ENCODE measurements at places on chromosomes 5 and 9.

DNA sequence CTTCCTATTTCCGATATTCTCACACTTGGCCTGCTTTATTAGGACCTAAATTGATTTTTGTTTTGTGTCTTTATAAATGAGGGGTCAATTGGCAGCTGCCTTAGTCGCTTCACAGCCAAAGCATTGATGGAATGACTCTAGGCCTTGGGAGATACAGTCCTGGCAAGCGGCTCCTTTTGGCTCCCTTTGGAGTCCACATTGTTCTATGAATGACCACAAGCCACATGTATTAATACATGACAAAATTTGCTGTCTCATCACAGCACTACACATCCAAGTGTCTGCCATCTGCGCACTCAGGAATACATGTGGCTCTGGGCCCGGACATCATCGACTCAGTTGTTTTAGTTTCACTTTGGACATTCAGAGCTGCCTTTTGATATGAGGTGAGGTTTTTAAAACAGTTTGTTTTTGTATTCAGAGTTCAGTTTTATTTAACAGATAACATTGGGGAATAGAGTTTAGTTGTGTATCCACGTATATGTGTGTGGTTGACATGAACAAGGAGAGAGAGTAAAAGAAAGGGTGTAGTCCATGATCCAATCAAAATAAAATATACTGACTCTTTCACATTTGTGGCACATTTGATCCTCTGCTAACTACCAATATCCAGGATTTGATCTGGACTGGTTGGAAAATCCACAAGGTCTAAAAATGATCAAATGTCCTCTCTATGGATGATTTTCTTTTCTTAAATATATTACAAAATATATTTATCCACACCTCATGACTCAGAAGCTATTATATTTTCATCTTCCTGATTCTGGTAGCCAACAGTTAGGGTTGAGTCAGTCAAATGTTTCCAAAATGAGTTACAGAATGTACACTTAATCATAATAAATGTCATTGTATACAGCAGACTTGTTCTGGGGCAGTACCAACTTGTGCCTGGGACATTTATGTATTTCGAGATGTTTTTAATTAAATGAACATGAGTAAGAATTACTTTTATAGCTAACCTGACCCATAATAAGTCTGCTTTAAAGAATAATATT is 114.0 kb upstream of the MTAP start:
- peak; percentile 32 for DNase-seq

- no peak for DNase-seq
Measured at GRCh38 chr9:96585426-96585825, 34.2 kb downstream of the CDC14B start.

DNA sequence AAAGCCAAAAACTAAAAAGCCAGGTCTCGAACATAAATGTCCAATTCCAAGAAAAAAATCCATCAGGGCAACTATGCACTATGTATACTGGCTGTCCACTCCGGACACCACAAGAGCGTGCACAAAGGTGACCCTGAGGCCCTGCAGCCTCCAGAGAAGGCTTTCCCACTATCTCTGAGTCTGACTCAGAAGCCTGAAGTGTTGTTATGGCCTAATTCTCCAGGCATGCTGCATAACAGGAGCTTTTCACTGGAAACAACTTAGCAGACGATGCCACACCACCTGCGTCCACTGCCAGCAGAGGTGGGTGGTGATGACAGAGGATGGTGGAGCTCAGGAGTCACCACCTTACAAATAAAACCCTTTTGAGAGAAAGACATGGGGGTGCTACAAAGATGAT is 63.7 kb downstream of the HABP4 start:
- DNase-seq: no peak

DNA sequence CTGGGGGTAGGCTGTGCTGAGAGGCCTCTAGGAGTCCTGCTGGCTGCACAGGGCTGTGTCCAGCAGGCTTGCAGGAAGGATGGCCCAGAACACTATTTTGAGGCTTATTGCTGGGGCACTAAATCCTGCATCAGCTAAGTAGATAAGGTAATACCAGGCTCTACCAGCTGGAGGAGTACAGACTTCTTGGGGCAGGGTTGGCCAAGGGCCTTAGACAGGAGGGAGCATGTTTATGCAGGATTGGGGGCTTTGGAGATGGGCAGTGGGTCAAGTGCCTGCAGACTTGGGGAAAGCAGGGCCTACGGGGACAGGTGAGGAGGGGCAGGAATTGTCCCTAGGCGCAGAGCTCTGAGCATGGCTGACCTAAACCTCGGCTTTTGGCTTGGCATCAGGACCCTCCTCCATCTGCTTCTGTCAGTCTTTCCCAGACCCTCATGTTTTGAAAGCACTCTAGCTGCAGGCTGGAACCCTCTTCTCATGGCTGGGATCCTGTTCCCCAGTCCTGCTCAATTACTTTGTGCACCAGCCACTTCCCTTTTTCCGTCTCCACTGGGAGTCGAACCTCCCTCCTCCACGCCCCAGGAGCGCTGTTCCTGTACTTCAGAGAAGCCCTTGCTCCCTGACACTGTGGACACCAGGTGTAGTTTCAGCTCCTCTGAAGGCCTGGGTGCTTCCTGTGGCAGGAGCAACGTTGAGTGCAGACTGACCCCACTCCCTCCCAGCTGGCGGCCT is 61.0 kb upstream of the SPTLC1 start:
- no peak for DNase-seq

DNA sequence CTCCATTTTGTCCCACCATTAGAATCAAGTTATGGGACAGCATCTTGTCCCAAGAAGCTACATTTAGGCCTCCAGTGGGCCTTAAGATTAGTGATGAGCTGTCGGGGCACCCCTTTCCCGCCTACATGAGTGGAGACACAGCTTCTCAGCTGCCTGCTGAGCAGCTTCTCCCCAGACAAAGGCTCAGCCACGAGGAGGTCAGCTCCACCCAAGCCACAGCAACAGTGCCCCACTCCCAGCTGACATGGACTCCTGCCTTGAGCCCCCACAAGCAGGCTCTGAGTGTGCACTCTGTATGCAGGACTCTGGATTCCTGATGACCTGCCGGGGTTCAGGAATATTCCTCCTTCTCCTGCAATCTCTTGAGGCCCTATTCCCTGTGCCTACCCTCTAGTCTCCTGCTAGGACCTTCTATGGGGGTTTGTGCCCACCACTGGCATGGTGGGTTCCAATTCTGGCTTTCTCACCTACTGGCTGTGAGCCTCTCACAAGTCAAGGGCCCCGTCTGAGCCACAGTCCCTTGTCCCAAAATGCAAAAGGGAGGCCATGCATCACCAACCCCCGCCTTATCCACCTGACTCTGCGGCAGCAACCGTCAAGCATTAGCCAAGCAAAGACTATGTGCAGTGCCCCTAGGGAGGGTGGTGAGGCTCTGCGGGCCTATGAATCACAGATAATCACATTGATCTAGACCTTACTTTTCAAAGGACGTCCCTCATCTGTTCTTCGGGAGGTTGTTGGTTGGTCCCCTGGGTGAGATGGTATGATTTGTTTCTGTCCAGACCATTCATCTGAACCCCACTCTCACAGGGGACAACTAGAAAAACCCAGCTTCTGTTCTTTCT is 269.1 kb downstream of the MED10 start:
- DNase-seq: no peak

DNA sequence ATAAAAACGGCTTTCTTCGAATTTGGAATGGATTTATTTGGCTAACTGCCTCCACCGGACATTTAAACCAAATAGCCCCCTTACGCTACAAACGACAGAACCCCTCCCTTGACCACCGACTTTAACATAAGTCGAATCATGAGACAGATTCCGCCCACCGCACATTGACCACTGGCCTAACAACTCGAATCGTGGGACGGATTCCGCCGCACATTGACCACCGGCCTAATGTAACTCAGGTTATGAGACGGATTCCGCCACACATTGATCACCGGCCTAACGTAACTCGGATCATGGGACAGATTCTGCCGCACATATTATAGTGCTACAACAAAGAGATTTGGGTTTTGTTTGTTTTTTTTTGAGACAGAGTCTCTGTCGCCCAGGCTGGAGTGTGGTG is 2.7 kb upstream of the LCN9 start:
- DNase-seq: no peak

GRCh38 chr9:37410969-37411785 is 11.3 kb upstream of the GRHPR start:
- no peak for DNase-seq

- no peak for DNase-seq
Measured at GRCh38 chr9:89884356-89885083, 279.7 kb downstream of the GADD45G start.

GRCh38 chr5:165004175-165004574 is 1498.8 kb downstream of the MAT2B start:
- no peak for DNase-seq

DNA sequence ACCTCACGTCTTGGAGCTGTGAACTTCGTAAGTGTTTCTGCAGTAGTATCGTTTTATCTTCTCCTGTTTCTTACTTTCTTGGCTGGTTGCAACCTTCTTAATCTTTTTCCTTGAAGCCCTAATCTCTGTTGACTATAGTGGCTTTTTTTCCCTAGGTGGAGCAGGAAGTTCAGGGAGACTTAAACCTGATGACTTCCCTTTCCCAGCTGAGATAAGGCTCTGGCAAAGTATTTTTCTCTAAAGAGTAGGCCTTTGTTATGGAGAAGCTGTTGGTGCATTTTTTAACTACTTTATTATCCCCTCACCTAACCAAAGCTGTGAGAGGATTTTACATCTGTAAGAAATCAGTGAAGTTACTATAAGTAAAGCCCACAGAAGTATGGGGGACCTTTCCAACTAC is 723.1 kb upstream of the RIOK2 start:
- DNase-seq: no peak

- DNase-seq: no peak
Measured at GRCh38 chr9:105359892-105360291, 87.9 kb upstream of the FSD1L start.

DNA sequence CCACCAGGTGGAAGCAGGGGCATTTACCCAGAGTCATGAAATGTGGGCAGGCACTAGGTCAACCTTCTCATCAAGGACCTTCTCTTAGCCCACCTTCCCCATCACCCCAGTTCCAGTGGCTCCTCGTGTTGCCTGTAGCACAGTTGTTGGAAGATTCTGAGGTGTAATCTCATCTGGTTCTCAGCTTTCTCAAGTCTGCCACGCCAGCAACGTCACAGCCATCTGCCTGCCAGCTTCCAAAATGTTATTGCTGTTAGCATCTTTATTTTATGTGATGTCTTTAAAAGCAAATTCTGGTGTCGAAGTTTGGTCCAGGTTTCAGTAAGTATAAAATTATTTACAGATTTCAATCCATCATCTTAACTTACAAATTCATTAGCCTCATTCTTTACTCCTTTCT is 10.7 kb downstream of the C9orf153 start:
- no peak for DNase-seq

DNA sequence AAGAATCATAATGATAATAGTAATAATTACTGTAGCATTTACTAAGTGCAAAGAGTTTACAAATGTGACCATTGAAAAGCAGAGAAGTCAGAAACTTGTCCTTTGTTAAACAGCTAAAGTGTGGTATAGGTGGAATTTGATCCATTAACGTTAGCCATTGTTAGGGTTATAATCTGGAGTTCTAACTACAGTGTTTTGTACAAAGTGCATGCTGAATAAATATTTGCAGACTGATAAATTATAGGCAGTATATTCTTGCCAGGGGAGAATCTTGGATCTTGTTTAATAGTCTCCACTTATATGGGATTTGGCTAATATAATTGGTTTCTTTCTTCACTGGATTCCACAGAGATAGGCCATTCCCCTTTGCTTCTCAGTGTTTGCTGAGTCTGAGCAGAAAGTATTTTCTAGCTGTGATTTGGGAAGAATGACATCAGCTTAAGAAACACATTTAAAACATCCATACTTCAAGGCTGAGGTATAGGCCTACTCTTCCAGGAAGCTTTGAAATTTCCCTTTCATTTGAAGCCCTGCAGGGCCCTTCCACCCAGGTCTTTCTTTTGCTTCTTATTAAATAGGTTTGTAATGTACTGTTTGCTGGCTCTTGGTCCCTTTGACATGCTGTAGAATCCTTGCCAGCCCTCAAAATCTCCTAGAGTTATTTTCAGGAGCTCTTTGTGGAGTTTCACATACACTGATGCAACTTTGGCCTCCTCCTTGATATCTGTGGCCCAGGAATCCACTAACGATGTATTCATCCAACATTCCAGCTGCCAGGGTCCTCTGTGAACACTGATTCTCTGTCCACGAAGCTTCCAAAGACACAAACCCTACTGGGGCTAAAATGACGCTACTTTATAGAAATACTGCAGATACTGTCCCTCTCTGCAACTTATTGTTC is 51.4 kb downstream of the ATP10B start:
- no peak for DNase-seq

DNA sequence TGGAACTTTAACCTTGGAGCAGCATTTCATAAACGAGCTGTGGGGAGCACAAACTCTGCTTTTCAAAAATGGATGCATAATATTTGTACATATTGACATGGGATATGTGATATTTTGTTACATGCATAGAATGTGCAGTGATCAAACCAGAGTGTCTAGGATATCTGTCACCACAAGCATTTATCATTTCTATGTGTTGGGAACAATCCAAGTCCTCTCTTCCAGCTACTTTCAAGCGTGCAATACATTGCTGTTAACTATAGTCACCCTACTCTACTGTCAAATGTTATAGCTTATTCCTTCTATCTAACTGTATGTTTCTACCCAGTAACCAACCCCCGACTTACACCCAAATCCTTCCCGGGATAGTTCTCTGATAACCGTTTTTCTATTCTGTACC is 15.0 kb upstream of the C5orf58 start:
- no peak for DNase-seq

DNA sequence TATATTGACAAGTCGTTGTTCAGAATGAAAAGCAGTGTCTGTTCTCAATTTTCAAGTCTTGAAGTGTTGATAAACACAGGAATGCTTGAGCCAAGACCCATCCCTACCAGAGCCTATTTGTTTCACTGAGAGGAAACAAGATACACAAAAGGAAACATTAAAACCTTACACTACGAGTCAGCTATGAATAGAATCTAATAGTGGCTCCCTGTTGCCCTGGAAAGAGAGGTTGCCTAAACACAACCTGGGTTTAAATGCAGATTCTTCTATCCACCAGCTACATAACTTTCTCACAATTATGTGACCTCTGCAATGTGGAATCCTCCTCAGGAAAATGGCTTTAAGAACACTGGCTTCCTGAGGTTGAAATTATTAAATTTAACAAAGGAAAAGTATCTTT is 29.1 kb upstream of the BNC2 start:
- DNase-seq: no peak

GRCh38 chr5:58774937-58775336 is 192.1 kb downstream of the RAB3C start:
- no peak for DNase-seq

DNA sequence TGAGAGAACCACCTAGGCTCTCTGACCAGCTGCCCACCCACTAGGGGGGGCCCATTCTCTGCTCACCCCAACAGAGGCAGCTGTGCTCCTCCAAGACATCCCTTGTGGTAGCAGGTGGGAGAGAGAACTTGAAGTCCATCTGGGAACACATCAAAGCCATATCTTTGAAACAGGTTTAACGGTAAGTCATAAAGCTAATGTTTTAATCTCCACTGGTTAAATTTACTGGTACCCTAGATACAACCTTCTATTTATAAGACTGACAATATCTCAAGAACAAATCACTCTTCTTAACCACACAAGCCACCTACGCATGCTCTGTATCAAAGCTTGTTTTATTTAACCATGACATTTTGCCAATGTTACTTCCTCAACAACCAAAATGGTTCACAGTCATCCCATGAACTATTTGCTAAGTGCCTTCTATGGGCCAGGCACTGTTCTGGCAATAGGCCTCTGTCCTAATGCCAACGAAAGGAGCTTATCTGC is 20.4 kb downstream of the AUH start:
- DNase-seq: no peak

GRCh38 chr9:130433168-130433946 is 11.4 kb upstream of the ASS1 start:
- no peak for DNase-seq

- no peak for DNase-seq
Measured at GRCh38 chr5:130528474-130528873, 624.2 kb downstream of the CHSY3 start.

- DNase-seq: no peak
Measured at GRCh38 chr5:45162974-45163373, 354.2 kb downstream of the MRPS30 start.
